ENCODE measurements at places on chromosomes 3 and 15. TPM values are rescaled to one million over a fixed set of nuclear protein-coding genes. Genes with fewer than 3 reads are reported as not detected.
A peak's percentile ranks its signal among the peaks of the same experiment; 100 is the strongest.

DNA sequence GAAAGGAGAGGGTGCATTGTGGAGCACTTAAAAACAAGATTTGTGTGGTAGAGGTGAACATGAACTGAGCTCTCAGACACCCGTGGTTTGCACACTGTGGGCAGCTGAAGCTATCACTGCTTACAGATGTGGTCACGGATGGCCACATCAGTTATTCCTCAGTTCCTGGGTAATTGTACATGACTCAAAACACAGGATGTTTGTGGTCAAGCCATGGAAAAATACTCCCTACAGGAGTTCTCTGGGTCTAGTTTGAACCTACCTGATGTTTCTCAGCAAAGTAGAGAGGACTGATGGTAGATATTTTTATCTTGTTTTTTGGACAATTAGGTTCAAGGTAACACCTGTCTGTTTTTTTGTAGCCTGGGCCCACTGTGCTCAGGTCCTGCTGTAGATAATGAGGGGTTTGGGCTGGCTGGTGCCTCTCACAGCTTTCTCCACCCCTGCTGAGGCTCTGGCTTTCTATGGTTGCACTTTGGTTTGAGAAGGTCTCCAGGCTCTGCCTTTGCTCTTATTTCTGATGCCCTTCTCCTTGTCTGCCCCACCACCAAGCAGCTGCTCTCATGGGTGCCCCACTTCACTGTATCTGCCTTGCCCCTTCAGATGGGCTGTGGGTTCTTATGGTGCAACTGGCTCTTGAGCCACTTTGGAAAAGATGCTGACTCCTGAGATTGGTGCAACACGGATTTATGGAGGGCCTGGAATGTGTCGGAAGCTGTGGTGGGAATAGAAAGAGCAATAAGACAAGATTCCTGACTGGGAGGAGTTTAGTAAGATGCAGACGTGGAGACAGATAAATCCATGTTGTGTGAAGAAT, 40.1 kb downstream of the CDCP1 start:
- peak; percentile 94 for DNase-seq
- H3K27me3 ChIP-seq = no peaks in the 10 kb centered on the region
- H3K4me1 ChIP-seq = peaks cover 13% of the 10 kb centered on the region
- peak overlapping the region; percentile 71 for H3K27ac ChIP-seq
- 0 out of 2 replicates have a peak, but pooled peaks cover 2% of the 10 kb centered on the region for H3K36me3 ChIP-seq
- H3K4me3 ChIP-seq = no peak overlapping the region

DNA sequence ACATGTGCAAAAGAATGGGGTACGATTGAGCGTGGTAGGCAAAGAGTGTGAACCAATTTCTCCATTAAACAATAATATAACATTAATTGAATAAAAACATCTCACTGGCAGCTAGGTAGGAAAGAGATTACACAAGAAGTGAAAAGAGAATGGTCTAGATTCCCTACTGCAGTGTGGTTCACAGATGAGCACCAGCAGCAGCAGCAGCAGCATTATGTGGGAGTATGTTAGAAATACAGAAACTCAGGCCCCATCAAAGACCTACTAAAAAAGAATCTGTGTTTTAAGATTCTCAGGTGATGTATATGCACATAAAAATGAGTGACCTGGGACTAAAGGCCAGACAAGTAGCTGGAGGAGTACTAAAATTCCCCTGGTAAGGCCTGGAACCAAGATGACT, 118.2 kb downstream of the ADAM10 start:
- H3K27ac ChIP-seq = no peak overlapping the region
- no peak for DNase-seq
- peaks cover 13% of the 10 kb centered on the region for H3K36me3 ChIP-seq

- no peak overlapping the region for H3K27ac ChIP-seq
- DNase-seq = no peak
- no peaks in the 10 kb centered on the region for H3K36me3 ChIP-seq
- H3K4me1 ChIP-seq = peaks cover 2% of the 10 kb centered on the region
- no peaks in the 10 kb centered on the region for H3K27me3 ChIP-seq
Observed at GRCh38 chr15:99084965-99085364, 19.9 kb upstream of the SYNM start.

Gene CPN2
- total RNA-seq = not detected

- H3K36me3 ChIP-seq = no peaks in the 10 kb centered on the region
- H3K27ac ChIP-seq = no peak overlapping the region
- DNase-seq = no peak
- H3K4me3 ChIP-seq = no peak overlapping the region
- H3K4me1 ChIP-seq = no peaks in the 10 kb centered on the region
Observed at GRCh38 chr3:181613191-181613590, 98.5 kb upstream of the SOX2 start.

Gene FXR1
- 242 TPM for total RNA-seq

Gene STARD9
- 3.2 TPM for total RNA-seq

Gene DNAH12
- under 0.01 TPM for total RNA-seq

Gene MRPS11
- 66.1 TPM for total RNA-seq

DNA sequence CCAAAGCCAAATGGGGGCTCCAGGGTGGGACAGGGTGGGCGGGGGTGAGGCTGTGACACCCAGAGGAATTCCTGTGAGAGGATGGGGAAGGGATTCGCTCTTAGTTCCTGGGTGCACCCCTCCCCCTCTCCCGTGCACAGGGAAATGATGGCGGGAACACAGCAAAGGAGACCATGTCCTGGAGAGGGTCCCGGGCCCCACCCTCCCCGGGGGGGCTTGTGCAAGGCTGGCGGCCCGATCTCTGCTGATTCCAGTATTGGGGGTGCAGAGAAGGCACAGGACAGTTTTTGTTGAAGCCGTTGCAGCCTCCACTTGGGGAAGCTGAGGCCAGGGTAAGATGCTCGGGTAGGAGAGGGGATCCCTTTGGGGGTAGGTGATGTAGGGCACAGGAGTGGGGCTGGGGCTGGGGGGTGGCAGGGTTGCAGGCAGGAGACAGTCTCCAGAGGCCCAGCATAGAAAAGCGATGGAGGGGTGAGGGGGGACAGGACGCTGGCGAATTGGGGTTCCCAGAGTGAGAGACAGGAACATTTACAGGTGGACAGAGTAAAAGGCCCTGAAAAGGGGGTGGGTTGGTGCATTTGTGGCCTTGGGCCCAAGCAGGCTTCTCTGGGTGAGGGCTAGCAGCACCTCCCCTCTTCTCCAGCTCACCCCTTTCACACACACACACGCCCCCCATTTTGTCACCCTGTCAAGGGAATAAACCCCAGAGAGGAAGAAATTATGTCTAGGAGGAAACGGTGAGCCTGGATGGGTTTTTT, 38.5 kb downstream of the HMCES start:
- H3K4me1 ChIP-seq = peaks cover 6% of the 10 kb centered on the region
- peaks cover 8% of the 10 kb centered on the region for H3K36me3 ChIP-seq
- peak overlapping the region; percentile 91 for H3K4me3 ChIP-seq
- H3K27me3 ChIP-seq = no peaks in the 10 kb centered on the region

DNA sequence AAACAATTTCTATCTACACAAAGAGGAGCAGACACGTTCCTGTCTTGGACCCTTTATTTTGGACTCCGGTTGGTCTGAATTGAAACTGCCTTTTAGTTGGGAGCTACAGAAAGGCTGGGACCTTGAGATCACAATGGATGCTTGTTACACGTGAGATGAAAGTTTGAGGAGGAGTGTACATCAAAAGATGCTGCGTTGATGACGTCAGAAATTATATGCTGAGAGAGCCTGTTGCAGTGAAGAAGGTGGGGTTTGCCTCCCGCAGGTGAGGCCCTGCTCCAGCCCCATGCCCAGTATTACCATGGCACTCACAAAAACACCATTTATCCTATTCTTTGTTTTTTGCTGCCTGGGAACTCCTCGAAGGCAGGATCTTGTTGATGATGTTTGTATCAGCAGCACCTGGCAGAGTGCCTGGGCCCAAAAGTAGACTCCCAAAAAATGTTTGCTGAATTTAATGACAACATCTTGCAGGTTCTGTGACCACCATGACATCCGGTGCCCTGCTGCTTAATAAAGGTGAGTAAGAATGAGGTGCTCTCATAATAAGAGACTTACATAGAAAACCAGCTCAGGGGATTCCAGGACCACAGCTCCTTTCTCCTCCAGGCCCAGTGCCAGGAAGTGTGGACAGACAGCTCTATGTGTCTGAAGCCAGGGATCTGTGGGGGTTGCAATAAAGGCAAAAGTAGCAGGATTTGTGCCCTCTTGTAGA, 136.1 kb upstream of the UBE2E1 start:
- no peaks in the 10 kb centered on the region for H3K36me3 ChIP-seq
- no peak overlapping the region for H3K4me3 ChIP-seq
- H3K27me3 ChIP-seq = no peaks in the 10 kb centered on the region
- peaks cover 9% of the 10 kb centered on the region for H3K4me1 ChIP-seq

DNA sequence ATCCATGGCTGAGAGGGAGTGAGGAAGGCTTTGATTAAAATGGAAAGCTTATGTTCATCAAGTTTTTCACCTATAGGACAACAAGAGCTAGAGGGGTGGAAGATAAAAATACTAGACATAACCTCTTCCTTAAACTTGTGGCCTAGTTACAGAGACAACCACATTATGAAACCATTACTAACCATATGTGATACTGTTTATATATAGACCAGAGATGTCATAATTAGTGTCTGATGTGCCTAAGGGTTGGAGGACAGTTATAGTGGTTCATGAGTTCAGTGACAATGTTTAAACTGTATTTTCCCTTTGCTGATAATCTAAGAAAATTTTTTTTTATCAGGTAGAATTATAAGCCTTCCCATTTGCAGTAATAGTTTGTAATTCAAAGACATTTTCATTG, 23.7 kb downstream of the PHLDB2 start:
- no peaks in the 10 kb centered on the region for H3K27me3 ChIP-seq
- peaks cover 12% of the 10 kb centered on the region for H3K36me3 ChIP-seq
- DNase-seq = no peak
- H3K4me3 ChIP-seq = no peak overlapping the region
- H3K27ac ChIP-seq = no peak overlapping the region

All from IMR-90 (cell line).